ENCODE measurements at places on chromosomes 5 and 9. TPM values are rescaled to one million over a fixed set of nuclear protein-coding genes. Genes with fewer than 3 reads are reported as not detected.

- DNase-seq = no peak
These were observed 12.9 kb downstream of the CLINT1 start for GRCh38 chr5:157845914-157846598.

DNA sequence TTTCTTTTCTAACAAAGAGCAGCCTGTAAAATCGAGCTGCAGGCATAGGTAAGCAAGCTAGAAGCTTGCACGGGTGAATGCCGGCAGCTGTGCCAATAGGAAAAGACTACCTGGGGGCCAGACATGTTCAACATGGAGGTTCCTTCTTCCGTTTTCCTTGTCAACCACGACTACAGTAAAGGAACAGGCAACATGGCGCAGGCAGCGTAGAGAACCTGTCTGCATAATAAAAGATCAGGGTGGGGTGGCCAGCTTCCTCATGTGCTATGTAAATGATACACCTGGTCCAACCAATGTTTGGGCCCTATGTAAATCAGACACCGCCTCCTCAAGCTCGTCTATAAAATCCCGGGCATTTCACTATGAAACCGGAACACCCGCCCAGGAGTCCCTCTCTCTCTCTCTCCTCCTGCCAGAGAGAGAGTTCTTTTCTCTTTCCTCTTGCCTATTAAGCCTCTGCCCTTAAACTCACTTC, 103.8 kb upstream of the LIFR start:
- no peak for DNase-seq

GRCh38 chr9:32442433-32442832, 58.0 kb downstream of the ACO1 start:
- DNase-seq = no peak

- no peak for DNase-seq
These were observed 132.9 kb upstream of the NR3C1 start for GRCh38 chr5:143536364-143536763.

DNA sequence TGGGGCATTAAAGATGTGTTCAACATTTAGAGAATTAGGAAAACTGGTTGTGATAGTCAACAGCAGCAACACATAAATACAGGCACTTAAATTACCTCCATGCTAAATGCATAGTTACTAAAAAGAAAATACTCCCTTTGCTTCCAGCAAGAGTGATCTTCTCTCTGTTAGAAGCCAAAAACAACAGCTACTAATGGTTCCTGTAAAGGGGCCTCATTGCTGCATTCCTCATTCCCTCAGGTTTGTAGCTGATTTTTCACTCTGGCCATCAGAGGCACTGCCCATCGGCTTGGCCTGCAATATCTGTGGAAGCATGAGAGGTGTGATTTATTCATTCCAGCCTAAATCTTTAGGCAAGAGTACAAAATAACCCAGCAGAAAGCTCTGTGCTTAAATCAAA, 466.0 kb upstream of the ADAMTS16 start:
- no peak for DNase-seq

DNA sequence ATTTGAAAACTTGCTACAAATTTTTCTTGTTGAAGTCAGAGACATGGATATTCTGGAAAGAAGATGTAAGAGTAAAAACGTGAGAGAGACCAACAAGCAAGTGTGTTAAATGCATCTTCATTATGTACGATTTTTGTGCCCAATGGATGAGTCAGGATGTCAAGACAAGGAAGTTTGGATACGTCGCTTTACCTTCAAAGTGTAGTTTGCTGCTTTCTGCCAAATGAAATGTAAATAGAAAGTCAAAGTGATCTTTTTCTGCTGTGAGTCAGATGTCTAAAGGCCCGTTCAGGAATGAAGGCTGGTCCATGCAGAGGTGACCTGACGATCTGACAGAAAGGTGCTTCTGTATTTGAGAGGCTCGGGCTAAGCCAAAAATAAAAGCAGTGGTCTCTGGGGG, 273.1 kb upstream of the PIK3R1 start:
- no peak for DNase-seq

DNA sequence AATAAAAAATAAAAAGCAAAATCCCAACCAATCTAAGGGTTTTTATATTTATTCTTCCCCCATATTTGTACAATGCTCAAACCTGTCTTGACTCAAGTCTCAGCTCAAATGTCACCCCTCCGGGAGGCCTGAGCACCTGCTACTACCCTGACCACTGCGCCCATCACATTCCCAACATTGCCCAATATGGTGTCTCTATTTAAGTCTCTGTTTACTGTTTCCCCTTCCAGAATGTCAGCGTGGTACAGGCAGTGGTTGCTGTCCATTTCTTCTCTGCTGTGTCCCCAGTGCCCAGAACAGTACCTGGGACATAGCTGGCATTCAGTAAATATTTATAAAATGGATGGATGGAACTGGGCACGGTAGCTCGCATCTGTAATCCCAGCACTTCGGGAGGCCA, 47.3 kb upstream of the PRRC2B start:
- DNase-seq = no peak

DNA sequence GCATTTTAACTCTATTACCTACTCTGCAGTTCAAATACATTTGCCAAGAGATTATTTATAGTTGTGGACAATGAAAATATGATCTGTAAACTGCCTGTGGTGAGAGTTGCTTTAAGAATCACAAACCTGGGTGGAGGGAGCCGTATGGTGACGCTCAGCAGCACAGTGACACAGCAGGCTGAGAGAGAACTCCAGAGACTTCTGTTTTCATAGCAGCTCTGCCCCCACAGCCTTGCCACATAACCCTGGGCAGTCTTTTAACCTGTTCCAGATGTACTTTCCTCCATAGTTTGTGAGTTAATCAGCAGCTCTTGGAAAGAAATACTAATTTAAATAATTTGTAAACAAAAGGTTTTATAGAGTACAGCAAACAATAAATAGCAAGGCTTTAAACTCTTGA, 450.5 kb downstream of the ELAVL2 start:
- DNase-seq = no peak

GRCh38 chr5:113188436-113188835, 211.8 kb downstream of the DCP2 start:
- no peak for DNase-seq

DNA sequence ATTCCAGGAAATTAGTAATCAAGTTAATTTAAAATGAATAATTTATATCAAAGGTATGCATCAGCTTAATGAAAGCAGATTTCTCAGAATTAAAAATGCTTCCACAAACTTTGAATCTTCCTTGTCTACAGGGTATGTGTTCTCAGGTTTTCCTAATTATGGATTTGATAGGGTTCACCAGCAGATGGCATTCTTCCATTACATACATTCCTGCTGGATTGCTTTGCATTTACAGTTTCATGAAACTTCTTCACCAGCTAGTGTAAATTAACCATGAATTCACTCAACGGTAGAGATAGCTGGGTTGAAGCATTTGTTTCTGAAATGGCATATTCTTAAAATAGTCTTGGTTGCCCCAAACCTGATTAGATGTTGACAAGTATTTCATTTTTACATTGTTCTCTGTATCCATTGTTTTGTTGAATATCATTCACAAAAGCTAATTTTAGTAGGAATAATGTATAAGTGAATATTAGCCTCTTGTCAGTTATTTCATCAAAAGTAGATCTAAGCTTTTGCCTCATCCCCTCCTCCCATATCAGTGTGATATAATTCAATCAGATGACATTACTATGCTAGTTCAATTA, 68.7 kb upstream of the WDR41 start:
- peak; percentile 40 for DNase-seq

Gene INSL4
- polyA plus RNA-seq = not detected

Gene ABL1
- 23.5 TPM for polyA plus RNA-seq

Gene SPINK7
- not detected for polyA plus RNA-seq

Gene NMUR2
- not detected for polyA plus RNA-seq

Gene RNF224
- polyA plus RNA-seq = 0.08 TPM

Gene PDGFRB
- 32.1 TPM for polyA plus RNA-seq

Gene SVEP1
- polyA plus RNA-seq = 0.11 TPM

Data from SK-N-SH (cell line).